Fibroblast of upper back skin (primary cell): ENCODE measurements at places on chromosomes 2 and 18.

DNA sequence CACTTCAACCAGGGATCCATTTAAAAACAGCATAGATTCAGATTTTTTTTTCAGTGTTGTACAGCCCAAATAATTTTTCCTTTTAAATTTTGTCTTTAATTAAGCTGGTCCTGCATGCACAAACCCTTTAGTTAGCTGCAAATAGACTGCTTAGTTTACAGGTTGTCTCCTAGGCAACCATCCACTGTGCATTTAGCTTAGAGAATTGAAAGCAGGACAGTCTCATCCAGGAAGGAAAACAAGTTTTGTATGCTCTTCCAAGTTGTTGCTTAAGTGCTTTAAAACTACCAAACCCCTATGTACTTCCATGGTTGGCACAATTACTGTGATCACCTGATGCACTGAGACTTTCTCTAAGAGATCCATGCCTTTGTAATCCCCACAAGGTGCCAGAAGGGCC, at the start of gene MAP3K19:
Gene MAP3K19 (minus strand): TSS at position 148 of the 400 bp plus-strand sequence. CDS start 22,800 bp downstream, outside the sequence.
- DNase-seq: no peak

DNA sequence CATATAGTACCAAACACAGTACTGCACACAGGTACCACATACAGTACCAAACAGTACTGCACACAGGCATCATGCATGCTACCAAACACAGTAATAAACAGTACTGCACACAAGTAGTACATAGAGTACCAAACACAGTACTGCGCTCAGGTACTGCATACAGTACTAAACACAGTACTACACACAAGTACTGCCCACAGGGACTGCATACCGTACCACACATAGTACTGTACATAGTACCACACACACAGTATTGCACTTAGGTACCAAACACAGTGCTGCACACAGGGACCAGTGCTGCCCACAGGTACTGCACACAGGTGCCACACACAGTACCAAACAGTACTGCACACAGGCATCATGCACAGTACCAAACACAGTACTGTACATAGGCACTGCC, 74.9 kb downstream of the ZNF236 start:
- no peak for DNase-seq

DNA sequence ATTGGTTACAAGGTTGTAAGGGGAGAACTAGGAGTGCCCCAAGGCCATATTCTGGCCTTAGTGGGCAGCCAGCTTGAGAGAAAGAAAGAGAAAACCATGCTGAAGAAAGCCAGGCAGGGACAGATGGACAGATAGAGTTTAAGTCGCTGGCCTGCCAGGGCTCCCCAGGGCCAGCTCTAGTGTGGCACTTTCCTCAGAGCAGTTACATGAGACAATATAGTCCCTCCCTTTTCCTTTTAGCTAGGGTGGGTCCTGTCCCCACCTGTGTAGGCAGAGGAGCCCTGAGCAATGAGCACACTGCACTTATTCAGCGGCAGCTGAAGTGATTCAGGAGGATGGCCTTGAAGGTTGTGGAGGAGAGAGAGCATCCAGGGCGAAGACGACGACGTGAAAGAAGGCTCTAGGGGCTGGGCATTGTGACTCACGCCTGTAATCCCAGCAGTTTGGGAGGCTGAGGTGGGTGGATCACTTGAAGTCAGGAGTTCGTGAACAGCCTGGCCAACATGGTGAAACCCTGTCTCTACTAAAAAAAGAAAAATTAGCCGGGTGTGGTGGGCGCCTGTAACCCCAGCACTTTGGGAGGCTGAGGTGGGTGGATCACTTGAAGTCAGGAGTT, 152.0 kb upstream of the SLC1A4 start:
- DNase-seq: peak; percentile 49

GRCh38 chr2:178764097-178764496, 43.1 kb downstream of the TTN start:
- no peak for DNase-seq

DNA sequence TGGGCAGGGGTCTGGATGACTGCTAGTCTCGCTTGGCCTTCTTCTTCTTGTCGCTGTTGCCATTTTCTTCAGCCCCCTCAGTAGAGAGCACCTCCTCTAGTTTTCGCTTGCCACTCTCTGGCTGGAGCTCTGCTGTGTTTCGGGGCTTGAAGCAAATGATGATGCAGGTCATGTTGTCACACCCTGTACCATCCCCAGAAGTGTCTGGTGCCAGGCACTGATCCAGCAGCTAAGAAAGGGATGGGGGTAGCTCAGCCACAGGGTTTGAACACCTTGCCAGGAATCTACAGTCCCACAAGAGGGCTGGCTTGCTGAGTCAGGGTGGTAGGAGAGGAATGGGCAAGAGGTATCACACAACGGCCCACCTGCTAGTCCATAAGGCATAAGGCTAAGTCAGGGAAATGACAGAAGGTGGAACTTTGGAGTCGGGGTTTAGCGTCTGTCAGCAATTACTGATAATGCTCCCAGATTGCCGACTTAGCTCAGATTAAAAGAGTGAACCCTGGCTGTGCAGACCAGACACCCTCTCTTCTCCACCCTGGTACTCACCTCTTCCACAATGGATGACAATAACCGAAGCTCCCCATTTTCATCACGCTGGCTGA, 1.1 kb upstream of the ZNF513 start:
- no peak for DNase-seq

DNA sequence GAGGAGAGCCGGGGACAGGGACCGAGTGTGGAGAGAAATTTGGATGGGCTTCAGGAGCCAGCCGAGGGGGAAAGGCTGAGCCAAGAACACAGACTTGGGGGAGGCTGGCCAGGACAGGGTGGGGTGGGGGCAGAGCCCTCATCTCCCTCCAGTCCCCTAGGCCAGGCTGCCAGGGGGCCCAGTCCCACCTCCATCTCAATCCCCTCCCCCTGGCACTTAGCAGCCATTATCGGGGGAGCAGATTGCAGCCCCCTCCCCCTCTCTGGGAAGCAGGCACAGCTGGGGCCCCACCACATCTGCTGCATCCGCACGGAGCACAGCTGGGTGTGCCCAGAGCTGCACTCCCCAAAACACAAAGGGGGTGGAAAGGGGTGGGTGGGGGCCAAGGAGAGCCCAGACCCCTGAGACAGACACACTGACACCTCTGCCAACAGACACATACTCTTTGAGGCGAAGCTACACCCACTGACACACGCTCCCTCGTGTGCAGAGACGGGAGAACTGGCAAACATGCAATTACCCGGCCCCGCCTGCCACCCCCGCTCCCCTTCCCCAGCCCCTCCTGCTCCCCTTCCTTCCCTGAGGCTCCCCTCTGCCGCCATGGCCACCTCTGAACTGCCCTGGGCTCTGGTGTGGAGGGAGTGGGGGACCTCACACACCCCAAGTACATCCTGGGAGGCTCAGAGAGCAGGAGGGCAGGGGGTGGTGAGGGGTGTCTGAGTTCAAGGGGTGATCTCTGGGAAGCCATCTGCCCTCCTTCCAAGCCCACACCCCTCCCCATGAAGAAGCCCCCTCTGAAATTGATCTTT, 5.1 kb upstream of the ASIC4 start:
- DNase-seq: no peak

DNA sequence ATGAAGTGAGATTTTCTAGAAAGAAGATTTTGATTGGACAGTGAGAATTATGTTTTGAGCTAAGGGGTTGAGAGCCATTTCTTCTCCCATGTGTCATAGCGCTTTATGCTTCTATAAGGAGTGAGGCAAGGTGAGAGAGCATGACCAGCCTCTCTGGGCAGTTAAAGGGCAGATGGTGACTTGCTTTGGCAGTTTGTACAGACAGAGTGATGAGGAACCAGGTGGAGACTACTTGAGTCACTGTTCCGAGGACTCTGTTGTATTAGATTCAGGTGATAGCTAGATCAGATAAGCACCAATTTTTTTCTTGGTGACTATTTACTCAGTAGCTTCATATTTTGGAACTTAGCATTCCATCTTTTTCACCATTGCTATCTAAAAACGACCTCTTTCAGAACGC, 4.5 kb downstream of the CRIM1 start:
- no peak for DNase-seq

- no peak for DNase-seq
These were observed 108.9 kb upstream of the ITGA4 start for GRCh38 chr2:181348107-181348837.
